ENCODE measurements at places on chromosomes 5 and 9.

GRCh38 chr9:86168256-86168655, 68.9 kb upstream of the GOLM1 start:
- no peak for DNase-seq

- DNase-seq, result no peak
Observed at GRCh38 chr5:80343067-80343466, 23.3 kb downstream of the SPZ1 start.

DNA sequence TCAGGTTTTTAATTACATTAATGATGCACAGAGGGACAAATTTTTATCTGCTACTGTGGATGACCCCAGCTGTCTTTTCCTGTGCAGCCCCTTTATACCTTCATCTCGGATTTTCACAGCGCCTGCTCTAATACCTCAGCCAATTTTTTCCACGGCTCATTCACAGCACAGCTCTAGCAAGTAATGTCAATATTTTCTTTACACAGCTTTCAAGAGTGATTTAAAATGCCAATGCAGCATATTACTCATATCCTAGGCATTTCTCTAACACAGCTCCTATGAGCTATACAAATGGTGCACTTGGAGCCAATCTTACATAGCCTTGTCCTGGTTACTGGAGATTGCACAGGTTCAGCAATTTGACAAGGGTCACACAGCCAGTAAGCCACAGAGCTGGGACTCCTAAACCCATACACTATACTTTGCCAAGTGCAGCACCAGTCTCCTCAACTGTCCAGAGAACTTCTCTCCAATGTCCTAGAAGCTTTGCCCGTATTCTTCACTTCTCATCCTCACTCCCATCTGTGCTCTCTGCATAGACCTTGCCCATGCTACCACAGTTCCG, 661.8 kb downstream of the DTWD2 start:
- no peak for DNase-seq

GRCh38 chr5:137659209-137659608, 76.7 kb downstream of the KLHL3 start:
- no peak for DNase-seq

GRCh38 chr9:97320080-97320642, 12.7 kb downstream of the CCDC180 start:
- DNase-seq, result no peak

- DNase-seq, result no peak
Observed at GRCh38 chr5:146158255-146158654, 24.2 kb downstream of the LARS1 start.

DNA sequence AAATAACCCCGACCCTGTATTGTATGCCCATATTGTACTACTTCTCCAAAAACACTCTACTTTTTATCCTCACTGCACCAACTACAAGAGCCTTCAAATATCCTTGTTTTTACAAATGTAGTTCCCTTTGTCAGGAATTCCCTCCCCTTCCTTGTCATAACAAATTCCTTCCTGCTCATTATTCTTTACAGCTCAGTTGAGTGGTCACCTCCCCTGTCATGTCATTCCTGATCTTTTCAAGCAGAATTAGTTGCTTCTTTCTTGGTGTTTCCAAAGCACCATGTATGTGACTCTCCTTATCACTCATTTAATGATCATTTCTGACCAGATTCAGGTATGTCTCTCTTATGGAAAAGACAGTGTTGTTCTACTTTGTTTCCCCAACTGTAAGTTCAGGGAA, 194.2 kb upstream of the SMC2 start:
- no peak for DNase-seq

- no peak for DNase-seq
Observed at GRCh38 chr9:136083558-136084062, 11.5 kb downstream of the NACC2 start.

- DNase-seq, result no peak
Observed at GRCh38 chr9:99509065-99509745, 287.1 kb downstream of the SEC61B start.

DNA sequence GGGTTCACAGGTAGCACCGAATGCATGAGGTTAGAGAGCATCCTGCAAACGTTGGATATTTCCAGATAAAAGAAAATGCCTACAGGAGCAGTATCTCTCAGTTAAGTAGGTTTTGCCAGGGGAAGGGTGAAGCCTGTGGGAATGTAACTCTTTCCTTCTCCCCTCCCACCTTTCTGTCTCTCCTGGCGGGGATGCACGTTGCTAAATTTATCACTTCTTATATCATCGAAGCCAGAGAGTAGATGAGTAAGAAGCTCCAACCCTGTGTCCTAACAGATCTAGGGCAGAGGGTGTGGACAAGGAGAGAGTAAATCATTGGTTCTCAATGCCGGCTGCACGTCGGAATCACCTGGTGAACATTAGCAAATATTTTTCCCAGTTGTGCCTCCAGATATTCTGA, 457.5 kb downstream of the ENC1 start:
- DNase-seq, result no peak

GRCh38 chr5:1498623-1499416, 24.9 kb downstream of the LPCAT1 start:
- no peak for DNase-seq

GRCh38 chr5:11038772-11039171, 277.7 kb upstream of the DAP start:
- no peak for DNase-seq

DNA sequence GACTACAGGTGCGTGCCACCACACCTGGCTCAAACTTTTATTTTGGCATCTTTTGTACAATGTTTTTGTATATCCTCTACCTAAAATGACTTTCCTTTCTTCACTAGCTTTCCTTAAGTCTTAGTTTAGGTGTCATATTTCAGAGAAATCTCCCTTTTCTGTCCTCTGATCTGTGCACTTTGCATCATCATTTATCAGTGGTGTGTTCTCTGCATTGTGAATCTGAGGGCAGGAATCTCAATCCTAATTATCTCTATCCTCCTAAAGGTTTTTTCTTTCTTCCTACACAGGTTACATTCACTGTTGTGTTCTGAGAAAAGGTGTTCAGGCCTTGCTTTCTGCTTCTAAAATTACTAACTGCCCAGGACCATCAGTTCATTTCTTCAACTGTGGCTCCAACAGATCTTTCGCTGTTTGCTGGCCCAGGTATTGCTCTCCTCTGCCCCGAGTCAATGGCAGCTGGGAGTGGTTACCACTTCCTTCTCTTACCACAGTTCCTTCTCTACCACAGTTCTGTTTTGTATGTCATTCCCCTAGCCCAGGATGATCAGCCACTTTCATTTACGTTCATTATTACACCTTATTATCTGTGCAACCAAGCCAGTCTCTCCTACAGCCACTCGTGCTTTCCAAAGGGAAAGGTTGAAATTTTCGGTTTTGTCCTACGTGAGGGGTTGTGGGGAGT, 14.0 kb downstream of the TGFBR1 start:
- peak; percentile 29 for DNase-seq

GRCh38 chr9:108167136-108167900, 677.7 kb upstream of the KLF4 start:
- no peak for DNase-seq

Data from stimulated activated CD4-positive, alpha-beta T cell treated with anti-CD3 and anti-CD28 coated beads, Interleukin-1b, Interleukin-23, amount 100 ng/mL, for 24 hours (primary cell).